ENCODE measurements at places on chromosomes 3 and 15.

DNA sequence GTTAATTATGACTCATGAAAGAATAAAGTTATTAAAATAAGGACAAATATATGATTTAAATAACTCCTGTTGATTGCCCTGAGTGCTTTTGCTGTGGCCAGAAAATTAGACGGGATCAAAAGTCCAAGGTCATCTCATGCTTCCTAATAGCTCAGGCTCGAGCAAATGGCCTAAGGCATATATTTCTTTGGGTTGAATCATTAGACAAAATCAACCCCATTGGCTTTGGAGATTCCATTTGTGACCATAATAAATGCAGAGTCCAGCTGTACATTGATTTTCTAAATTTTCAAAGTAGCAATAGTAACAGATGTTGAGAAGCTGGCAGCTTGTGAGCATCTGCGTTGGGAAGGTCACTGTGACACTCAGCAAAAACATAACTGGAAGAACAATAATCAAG lies 464.5 kb upstream of the TGFBR2 start:
- no peak for DNase-seq

- DNase-seq = no peak
These were observed 75.5 kb downstream of the ZBTB20 start for GRCh38 chr3:115071601-115072000.

- no peak for DNase-seq
These were observed 29.0 kb upstream of the FGD5 start for GRCh38 chr3:14789640-14790285.

DNA sequence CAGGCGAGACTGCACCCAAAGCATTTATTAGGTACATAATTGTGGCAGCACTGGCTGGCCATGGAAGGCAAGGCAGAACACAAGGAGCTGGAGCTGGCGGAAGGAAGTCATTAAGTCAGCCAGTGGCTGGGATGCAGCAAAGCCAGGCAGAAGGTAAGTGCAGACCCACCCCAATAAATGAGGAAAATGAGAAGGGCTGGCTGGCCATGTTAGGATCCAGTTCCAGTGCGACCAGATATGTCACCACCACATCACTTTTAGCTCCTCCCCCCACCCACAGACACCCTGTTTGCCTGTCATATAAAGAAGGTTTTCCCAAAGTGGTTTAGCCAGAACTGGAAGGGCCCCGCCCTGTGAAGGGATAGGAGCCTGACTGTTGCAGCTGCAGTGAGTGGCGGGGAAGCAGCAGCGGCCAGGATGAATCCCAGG lies at the start of gene FURIN:
Gene FURIN, plus strand, starts transcription at position 328 of the 429 bp plus-strand sequence. CDS start 7,153 bp downstream, outside the sequence.
- DNase-seq = peak; percentile 56

DNA sequence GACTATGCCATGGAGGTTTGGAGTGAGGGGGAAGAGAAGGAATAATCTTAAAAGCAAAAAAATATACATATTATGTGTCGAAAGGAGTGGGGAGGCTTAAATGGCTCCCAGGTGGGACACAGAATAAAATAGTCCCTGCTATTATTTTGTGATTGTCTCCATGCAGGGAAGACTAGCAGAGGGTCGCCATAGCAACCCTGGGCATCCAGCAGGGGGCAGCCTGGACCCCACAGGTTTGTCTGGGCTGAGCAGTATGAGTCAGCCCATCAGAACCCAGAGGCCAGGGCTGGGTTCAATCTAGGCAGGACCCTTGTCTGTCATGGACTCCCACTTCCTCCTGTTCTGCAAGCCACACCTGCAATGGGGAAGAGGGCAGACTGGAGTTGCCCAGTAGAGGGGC lies 17.6 kb upstream of the LINGO1 start:
- DNase-seq = peak; percentile 69

- DNase-seq = peak; percentile 67
These were observed 153.6 kb upstream of the BHLHE40 start for GRCh38 chr3:4825436-4826236.

- DNase-seq = no peak
These were observed 45.6 kb downstream of the TNFAIP8L3 start for GRCh38 chr15:51049081-51049480.

DNA sequence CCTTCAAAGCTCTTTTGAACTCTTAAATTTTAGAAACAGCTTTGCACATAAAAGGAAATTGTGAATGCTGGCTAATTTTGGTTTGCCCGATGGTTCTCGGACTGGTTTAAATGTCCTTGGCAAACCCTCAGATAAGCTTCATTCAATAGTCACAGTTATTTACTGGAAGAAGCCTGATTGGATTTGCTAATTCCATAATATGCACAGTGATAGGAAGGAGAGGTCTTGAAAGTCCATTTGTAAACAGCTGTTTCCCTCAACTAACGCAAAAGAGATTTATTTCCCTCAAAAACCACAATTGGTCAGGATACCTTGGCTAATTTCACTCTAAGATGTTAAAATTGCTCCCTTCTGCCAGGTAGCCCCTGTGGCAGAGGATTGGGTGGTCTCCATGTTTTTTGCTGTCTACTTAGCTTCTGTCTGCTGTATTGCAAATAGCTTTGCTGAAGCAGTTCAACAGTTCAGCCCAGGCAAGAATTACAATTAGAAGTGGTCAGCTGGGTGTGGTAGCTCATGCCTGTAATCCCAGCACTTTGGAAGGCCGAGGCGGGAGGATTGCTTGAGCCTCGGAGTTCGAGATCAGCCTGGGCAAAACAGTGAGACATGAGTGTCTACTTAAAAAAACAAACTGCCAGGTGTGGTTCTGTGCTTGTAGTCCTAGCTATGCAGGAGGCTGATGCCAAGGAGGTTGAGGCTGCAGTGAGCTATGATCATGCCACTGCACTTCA lies 30.6 kb upstream of the PROK2 start:
- no peak for DNase-seq

- DNase-seq = no peak
These were observed 88.2 kb downstream of the IGSF11 start for GRCh38 chr3:118946449-118946848.

- DNase-seq = no peak
These were observed 402.0 kb upstream of the GOLIM4 start for GRCh38 chr3:168497741-168498140.
